GDM1 (cell line): ENCODE measurements at places on chromosomes 3 and 15.

DNA sequence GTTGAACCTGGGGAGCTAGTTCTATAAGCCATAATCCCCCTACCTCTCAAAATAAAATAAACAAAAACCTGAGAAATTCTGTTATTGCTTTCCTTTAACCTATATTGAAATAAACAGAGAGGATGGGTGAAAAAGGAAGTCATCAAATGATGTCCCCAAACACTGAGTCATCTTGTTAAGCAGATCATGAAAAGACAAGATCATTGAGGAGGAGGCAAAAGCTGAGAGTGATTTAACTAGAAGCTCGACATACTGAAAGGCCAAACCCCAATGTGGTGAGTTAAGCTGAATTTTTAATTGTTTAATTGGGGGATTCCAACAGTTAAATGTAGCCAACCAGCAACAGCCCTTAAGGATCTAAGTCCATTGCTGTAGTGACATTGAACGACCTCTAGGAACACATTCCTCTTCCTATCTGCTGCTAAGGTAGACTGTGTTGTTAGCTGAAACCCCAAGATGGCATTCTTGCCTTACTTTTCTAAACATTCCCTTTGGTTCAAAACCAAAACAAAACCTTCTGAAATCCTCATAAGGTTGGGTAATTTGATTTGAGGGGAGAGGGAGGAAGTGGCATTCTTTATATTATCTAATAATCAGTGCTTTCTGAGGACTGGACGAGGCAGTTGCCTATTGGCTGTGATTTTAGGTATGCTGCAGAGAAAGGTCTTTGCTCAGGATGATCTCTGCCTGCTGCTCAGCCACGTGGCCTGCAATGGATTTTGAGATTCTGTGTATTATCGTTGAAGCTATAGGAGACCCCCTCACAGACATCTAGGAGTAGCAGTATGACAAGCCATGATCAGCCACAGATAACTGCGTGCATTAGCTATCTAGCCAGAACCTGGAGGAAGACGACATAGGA is 62.7 kb upstream of the BNIP2 start:
- no peak for DNase-seq

GRCh38 chr3:39755100-39755499 is 54.3 kb upstream of the MYRIP start:
- DNase-seq = no peak

DNA sequence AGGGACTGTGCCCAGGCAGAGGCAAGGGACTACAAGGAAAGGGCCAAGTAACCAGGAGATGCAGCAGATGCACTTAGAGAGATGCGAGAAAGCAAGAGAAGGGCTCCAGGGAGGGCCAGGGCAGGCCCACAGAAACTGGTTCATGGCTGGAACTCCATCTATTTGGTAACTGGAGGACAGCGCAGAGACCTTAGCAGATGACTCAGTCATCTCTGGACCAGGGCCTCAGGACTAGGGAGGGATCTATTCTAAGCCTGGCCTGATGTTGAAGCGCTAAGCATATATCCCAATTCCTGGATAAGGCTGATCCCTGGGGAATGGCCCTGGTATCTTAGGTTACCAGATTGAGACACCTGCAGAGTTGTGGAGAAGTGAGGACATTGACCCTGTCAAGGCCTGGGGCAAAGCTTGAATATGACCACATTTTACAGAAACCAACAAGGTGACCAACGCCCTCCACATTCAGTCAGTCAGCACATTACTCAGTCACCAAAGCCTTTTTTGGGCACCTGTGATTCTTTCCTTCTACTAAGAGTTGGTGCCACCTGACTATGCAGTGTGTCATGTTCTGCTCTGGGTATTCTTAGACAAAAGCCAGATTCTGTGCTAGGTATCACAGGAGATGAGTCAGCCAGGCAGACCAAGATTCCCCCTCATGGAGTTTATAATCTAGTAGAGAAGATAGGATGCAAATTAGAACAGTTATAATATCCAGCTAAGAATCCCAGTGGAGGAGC is 68.4 kb upstream of the SLCO3A1 start:
- DNase-seq = no peak

- DNase-seq = no peak
These were observed 245.5 kb downstream of the EPHB1 start for GRCh38 chr3:135040321-135041240.

DNA sequence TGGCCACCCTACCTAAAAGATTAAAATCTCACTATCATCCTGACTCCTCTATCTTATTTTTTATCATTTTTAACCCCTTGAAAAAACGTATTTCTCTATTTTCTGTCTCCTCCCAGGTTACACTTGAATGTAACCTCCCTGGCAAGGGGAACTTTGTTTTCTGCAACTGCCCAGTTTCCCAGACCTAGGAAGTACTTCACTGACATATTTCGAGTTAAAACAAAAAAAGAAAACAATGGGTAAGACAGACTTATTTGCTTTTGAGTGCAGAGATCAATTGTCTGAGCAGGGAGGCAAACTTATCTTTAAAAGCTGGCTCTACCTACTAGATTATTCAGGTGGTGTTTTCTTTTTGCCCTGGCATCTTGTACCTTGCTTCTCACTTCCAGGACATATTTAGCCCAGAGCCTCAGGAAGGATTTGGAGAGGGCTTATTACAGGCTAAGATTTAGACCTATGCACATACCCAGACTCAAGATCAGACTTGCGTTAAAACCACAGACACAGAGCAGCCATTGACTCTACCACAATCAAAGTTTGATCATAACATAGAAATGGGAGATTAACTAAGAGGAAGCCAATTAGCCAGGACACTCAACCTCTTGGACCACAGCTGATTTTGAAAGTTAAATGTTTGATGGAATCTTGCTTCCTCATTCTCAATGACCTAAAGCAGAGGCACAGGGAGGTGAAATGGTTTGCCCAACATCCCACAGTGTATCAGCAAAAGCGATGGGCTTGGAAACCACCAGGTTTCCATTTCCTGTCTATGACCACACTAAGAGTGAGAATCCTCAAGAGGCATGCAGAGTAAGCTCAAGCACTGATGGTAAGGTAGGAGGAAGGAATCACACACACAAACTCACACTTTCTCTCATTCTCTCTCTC is 169.5 kb upstream of the THBS1 start:
- no peak for DNase-seq

- DNase-seq = peak; percentile 58
These were observed 224.0 kb downstream of the SLCO3A1 start for GRCh38 chr15:92077353-92078085.

DNA sequence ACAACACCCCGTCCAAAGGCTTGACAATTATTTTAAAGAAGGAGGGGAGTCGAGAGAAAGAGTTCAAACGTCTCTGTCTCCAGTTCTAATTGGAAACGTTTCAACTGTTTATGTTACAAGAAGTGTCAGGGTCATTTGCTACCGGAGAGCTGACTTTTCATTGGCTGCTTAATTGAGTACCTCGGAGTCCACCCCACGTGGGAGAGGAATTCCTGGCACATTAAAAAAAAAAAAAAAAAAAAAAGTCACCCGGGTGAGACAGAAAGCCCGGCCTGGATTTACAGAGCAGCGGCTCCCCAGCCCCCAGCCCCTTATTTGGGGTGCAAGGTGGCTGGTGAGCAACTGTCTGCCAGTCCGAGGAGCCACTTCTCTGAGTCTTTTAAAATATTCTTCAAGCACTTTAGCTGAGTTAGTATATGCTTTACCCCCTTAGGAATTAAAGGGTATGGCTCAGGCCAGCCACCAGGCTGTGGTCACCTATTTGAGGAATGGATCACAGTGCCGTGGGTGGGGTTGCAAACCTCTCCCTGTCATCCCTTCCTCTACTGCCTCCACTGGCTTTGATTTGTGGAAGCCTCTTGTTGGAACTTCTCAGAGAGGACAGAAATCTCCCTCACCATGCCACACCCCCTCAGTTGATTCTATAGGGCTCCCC is 3.9 kb upstream of the TLE3 start:
- DNase-seq = peak; percentile 84

DNA sequence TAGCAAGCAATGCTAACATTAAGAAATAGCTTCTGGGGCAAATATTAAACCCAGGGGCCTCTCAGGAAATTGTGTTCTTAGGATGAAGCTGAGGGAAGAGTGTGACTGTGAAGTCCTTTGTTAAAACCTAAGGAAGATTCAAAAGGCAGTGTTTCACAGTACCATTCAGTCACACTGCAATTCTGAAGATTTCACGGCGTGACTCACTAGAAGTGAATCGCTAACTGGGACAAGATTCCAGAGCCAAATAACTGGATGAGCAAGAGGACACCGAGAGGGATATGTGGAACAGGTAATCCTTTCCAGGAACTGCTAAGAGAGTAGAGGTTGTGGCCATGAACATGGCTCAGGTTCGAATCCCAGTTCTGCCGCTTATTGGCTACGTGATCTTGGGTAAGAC is 61.8 kb upstream of the SMAD3 start:
- DNase-seq = no peak

DNA sequence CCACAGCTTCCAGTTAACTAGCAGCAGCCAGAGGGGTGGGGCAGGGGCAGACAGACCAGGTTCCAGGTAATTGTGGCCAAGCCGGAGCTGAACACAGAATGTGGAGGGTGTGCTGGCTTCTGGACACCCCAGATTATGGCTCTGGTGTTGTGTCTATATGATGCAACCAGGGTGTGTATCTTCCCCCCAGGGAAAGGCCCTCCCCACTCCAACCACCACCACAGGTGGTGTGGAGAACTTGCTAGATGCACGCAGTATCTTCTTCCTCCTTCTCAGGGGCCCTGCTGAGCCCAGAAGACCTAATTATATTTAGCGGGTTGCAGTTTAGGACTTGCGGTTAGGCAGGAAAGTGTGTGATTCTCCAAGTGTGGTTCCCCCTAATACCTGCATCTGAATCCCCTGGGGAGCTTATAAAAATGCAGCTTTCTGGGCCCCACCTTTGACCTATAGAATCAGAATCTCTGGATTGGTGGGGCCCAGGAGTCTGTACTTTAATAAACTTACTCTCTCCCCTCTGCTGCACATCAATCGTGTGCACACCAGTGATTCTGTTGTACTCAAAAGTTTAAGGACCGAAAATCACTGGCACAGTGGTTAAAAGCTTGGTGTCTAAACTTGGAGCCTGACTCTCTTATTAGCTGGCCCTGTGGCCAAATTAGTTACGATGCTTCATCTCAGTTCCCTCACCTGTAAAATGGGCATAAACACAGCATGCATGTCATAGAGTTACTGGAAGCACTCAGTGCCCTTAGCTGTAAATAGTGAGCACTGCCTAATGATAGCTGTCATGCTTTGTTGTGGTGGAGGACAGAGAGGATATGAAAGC is 379.1 kb upstream of the PROK2 start:
- DNase-seq = peak; percentile 1

DNA sequence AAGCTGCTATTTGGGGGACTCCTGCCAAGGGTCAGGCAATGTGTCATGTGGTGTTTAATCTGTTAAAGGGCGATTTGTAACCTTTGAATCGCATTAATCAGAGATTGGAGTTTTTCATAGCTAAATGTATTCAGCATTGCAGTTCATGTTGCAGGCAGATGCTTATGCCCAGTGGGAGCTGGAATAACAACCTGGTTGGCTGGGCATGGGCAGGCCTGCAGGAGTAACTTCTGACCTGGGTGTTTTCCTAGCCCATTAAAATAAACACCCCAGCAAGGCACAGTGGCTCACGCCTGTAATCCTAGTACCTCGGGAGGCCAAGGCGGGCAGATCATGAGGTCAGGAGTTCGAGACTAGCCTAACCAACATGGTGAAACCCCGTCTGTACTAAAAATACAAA is 268.7 kb downstream of the BBX start:
- DNase-seq = no peak

DNA sequence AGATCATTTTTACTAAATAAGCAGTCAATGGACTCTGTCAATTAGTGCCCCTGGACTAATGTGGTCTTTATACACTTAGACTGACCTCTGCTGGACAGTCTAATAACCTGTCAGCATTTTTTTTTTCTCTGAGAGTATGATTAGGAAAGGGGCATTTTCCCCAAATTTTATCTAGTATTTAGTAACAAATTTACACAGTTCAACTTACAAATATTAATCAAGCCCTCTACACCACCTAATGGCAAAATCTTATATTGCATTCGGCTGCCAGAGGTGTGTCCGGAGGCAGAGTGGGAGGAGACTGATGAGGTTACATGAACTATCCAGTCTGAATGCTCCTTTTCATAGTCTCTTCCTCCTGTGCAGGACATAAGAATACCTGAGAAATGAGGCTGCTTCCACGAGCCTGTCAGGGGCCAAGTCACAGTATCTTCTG is 36.0 kb upstream of the COLQ start:
- peak; percentile 30 for DNase-seq

DNA sequence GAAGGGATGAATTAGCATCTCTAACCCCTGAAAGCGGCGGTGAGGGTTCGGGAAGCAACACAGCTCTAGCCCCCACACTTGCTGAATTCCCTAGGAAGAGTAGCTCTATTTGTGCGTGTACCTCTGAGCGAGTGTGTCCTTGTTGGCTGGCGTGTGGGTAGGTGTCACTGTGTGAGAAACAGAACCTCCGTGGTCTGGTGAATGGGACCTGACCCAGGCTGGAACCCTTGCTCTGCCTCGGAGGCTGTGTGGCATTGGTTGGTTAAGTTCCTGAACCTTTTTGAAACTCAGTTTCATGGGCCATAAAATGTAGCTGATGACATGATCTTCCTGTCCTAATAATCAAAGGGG is 414 bp upstream of the TMEM115 start:
- no peak for DNase-seq

- DNase-seq = no peak
These were observed 6.8 kb downstream of the C3orf80 start for GRCh38 chr3:160232014-160232413.

GRCh38 chr3:152447511-152447910 is 178.8 kb downstream of the MBNL1 start:
- no peak for DNase-seq

DNA sequence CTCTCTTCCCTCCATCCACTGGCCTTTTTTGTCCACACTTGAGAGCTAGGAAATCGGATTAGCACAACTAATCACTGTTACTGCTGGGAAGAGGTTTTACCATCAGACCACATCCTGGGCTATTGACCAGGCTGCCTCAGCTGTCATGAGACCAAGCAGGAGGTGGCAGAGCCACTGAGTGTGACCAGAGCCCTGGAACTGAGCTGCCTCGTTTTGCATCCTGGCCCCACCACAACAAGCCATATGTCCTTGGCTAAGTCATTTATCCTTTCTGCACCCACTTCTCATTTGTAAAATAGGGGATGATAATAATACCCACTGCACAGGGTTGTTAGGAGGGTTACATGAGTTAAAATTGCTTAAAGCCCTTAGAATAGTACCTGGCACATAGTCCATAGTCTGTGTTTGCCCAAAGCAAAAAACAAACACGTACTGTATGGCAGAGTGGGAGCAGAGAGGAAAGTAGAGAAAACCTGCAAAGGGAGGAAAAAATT is 34.1 kb downstream of the TMEM158 start:
- DNase-seq = no peak

- DNase-seq = no peak
These were observed 72.4 kb downstream of the VPS13C start for GRCh38 chr15:61987824-61988223.
